ENCODE measurements at places on chromosomes 2 and 18.

- DNase-seq: no peak
Observed at GRCh38 chr2:62398356-62398755, 107.6 kb downstream of the TMEM17 start.

DNA sequence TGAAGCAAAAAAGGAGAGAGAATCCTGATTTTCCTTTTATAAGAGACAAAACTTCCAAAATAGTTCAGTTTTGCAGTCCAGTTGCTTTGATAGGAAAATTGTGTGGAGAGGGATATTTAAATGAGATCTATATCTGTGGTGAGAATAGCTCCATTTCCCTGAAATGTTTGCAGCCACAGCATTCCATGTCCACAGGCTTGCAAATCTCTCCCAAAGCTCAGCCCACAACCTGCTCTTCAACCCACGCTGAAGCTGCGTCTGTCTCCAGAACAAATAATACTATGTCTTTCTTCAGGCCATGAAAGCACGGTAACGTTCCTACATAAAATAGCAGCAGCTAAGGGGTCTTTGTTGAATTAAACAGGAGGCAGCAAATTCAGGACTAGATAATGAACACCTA is 31.8 kb downstream of the TMEM17 start:
- DNase-seq: no peak

- DNase-seq: no peak
Observed at GRCh38 chr18:50388988-50389387, 14.1 kb downstream of the SKA1 start.

- DNase-seq: no peak
Observed at GRCh38 chr18:31586616-31587015, 5.1 kb upstream of the TTR start.

GRCh38 chr2:129087133-129087813 is 768.6 kb upstream of the HS6ST1 start:
- no peak for DNase-seq

DNA sequence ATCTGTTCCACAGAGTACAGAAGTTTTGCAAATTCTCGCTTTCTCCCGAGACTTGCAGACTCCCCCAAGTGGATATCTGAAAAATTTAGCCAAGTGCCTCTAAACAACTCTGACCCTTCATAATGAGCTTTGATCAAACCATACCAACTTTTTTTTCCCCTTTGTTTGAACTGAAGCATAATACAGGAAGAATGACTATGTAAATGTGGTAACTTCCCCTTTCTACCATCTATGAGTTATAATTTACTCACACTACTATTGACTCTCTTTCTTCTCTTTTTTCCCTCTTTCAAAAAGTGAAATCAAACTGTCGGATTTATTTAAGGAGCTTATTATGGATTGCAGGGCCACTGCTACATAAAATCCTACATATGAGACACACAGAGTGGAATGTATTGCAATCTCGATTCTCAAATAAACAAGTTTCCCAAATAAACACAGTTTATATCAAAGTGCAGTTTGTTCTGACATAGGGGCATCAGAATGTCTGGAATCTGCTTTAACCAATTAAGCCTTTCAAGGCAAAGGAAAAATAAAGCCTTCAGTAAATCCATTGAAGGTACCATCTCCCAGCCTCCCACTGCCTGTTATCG is 1.4 kb upstream of the ZNF804A start:
- DNase-seq: no peak

DNA sequence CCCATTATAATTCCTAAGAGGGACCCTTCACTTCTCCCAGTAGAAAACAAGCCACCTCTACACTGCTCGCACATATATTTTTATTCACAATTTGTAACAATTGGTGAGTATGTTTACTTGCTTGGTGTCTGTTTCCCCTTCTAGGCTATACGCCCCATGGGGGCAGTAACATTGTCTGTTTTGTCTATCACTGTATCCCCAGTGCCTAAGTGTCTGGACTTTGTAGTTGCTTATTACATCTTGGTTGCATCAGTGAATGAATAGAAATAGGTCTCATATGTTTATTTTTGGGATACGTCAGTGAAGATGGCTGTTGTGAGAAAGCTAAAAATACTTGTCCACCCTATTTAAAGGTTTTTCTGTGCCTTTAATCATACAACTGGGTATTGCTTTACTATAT is 87.4 kb upstream of the ITGB6 start:
- DNase-seq: no peak

- DNase-seq: no peak
Observed at GRCh38 chr2:102073168-102073724, 69.3 kb upstream of the IL1R1 start.

DNA sequence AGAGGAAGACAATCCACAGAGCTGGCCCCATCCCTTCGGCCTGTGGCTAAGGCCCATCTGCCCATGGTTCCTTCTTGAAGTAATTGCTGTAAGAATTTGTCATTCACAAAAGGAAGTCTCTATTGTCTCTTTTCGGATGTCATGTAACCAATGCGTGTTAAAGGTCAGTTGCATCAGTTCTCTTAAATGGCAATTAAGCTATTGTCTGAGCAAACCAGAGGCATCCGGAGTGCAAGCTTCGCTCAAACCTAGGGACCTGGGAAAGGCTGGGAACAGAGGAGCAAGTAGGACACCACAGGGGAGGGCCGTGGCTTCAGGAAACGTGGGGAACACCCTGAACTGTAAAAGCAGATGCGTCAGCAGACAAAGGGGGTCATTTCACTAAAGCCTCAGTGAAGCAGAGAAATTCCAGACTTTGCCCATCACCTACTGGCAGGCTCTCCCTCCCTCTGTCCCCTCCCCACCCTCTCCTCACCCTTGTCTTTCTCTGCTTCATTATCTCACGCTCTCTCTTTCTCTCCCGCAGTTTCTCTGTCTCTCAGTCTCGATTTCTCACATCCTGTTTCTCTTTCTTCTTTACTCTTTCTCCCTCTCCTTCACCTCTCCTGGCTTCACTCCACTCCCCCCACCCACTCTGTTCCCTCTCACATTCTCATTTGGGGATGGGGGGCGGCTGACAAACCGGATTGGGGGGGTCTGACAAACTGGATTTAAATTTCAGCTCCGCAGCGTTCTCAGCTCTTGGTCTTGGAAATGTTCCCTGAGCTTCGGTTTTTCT is 204.6 kb upstream of the TNP1 start:
- DNase-seq: no peak

GRCh38 chr18:68833756-68834155 is 35.9 kb downstream of the CCDC102B start:
- DNase-seq: no peak

- DNase-seq: no peak
Observed at GRCh38 chr2:227761740-227762476, 16.2 kb downstream of the SCYGR8 start.

GRCh38 chr2:31284107-31284506 is 50.2 kb downstream of the EHD3 start:
- no peak for DNase-seq

GRCh38 chr2:216294305-216294704 is 78.0 kb downstream of the MARCHF4 start:
- DNase-seq: no peak

DNA sequence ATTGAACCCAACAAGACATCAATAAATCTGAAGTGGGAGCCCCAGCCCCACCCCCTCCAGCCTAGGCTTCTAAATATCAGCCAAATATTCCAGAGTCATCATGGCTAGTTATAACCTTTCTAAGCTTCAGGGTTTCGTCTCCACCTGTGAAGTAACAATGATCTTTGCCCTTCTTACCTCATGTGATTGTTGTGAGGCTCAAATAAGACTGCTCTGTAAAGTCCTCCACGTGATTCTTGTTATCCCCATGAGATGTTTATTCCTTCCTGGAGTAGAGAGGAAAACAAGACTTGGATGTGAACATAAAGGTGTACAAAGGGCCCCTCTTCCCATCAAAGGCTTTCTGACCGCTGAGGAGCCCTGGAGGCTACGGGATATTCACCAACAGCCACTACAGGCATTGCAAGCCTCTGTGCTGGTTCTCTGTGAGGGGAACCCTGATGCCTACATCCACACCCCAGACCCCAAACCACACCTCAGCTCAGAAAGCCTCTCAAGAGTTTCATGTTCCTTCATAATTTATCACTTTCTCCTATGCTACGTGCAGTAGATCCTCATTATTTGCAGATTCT is 20.1 kb upstream of the REEP1 start:
- DNase-seq: no peak
